GM20000 (cell line): ENCODE measurements at places on chromosomes 3 and 15.

- no peak for DNase-seq
These were observed 65.2 kb downstream of the CERS3 start for GRCh38 chr15:100463515-100463914.

DNA sequence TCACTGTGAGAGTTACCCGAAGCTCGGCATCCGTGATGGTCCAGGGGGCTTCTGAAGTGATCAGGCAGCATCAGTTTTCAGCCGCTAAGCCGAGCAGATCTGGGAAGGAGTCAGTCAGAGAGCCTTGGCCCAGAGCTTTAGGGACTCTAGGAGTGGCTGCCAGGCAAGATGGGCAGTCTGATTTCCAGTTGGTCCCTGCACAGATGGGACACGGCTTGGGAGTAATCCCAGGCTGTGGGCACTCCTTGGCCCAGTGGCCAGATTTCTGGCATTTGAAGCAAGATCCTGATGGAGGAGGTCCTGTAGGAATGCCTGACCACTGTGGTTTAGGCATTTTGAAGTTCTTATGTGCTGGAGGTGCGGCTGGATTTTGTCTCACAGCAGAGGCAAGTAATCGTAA is 10.5 kb upstream of the IP6K2 start:
- no peak for DNase-seq

GRCh38 chr3:189331002-189331418 is 159.2 kb downstream of the TPRG1 start:
- no peak for DNase-seq

DNA sequence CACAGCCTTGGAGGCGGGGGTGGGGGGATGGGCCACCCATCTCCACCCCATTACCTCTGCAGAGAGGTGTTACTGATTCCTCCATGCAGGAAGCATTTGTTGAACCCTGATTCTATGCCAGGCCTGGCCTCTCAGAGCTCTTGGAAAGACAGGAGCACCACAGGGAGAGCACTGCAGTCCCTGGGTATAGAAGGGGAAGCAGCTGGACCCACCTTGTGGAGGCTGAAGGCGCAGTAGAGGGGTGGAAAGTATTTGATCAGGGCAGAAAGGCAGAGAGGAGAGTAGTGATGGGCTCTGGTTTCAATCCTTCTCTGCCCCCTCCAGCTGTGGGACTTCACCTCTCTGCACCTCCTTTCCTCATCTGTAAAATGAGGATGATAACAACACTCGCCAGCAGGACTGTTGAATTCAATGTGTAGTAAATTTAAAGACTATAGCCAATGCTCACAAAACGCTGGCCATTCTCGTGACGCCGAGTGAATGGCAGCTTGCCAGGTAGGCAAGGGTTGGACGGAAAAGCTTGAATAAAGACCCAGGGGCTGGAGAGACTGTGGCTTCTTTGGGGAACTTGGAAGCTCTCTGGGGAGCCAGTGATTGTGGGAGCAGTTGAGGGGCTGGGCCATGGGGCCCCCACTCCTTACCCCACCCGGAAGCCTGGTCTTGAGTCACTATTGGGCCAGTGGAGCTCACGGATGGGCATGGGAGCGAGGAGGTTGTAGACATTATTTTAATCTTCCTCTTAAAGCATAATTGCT is 8.0 kb upstream of the CCDC33 start:
- no peak for DNase-seq

- DNase-seq = peak; percentile 49
These were observed 141.0 kb upstream of the MYRIP start for GRCh38 chr3:39668420-39668819.

DNA sequence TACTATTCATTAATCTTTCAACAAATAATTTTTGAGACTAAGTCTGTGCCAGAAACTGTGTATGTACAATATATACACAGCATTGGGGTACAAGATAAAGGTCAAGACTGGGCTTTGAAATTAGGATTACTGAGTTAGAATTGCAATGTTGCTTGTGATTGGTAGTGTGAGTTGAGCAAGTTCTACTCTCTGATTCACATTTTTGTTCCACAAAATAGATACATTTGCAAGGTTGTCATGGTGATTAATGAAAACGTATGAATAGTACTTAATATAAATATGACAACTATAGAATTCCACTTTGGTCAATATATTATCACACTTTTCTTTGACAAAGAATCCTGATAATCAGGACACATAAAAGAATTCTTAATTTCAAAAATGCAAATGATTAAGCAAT is 314.6 kb downstream of the GBE1 start:
- no peak for DNase-seq

- DNase-seq = no peak
These were observed 254.5 kb upstream of the RORA start for GRCh38 chr15:61483599-61483998.

DNA sequence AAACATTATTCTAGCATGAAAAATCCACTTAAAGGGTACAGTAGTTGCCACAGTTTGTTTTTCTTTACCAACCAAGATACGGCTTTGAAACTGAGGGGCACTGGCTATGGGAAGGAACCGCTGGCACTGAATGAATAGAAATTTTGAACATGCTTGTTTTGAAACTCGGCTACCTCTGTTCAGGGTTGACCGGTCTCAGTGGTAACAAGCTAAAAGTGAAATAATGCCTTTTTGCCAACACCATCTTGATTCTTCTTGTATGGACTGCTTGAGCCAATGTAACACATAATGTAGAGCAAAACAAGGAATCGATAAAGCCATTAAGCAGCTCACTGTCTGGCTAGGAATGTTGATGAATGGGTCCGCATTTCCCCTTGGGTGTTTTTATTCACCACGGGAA is 36.5 kb downstream of the PTPRG start:
- DNase-seq = no peak

DNA sequence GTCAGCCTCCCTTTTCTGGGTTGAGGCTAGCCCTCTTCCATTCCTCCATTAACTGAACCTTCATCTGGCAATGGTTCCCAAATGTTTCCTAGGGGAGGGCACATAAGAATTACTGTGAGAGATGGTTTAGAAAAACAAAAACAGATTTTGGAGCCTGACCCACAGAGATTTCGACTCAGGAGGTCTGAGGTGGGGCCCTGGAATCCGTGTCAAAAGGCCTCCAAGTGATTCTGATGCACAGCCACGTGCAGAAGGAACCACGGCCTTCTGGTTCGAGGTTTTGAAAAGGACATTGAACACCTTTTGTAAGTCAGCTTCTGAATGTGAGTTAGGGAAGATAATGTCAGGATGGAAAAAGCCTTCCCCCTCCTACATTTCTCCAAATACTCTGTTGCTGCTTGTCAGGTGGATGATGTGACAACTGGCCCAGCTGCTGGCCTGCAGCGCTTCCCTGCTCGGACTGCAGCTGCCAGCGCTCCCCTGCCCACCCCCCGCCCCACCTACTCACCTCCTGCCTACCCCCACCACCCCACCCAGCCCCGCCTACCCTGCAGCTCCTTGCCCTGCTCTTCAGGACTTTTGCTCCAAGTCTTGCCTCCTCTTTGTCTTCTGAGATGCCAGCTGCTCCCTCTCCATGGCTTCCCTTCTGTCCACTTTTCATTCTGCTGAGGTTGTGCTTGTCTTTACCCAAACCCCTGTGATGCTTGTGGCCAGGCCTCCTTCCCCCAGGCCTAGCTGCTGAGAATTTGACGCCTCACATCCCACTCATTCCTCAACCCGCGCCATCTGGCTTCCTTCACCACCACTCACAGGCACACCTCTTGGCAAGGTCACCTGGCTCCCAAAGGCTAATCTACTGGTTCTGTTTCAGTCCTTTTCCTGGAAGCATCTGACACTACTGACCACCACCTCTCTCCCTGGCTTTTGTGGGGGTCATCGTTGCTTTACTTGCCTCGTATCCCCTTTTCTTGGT is 6.6 kb downstream of the EHD4 start:
- DNase-seq = no peak

DNA sequence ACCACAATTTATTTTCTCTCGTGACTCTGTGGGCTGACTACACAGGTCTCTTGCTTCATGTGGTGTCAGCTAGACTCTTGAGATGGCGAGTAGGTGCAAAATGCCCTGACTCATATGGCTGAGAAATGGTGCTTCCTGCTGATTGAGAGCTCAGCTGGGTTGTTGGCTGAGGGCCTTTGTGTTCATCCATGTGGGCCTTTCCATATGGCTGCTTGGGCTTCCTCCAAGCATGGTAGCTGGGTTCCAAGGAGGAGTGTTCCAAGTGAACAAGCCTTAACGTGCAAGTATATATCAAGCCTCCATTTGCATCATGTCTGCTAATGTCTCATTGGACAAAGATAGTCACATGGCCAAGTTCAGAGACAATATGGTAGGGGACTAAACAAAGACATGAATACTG is 164.0 kb downstream of the PDCD6IP start:
- no peak for DNase-seq

- no peak for DNase-seq
These were observed 16.9 kb downstream of the FAM43A start for GRCh38 chr3:194702545-194702944.

DNA sequence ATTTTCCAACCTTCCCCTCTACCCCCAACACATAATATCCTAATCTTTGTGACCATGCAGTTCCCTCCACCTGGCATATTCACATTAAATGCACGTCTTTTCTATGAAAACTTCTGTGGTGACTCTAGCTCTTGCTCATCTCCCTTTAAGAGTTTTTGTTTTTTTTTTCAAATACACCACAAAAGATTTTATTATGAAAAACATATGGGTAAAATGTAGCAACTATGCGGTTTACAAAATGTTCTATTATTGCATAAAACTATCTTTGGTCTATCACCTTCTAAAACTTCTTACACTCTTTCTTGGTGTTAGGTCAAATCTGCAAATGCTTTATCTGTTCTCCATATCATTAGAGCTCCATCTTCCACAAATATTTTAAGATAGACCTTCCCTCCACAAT is 38.6 kb upstream of the ADGRG7 start:
- no peak for DNase-seq

- DNase-seq = no peak
These were observed 52.8 kb downstream of the UBE3A start for GRCh38 chr15:25385986-25386385.

DNA sequence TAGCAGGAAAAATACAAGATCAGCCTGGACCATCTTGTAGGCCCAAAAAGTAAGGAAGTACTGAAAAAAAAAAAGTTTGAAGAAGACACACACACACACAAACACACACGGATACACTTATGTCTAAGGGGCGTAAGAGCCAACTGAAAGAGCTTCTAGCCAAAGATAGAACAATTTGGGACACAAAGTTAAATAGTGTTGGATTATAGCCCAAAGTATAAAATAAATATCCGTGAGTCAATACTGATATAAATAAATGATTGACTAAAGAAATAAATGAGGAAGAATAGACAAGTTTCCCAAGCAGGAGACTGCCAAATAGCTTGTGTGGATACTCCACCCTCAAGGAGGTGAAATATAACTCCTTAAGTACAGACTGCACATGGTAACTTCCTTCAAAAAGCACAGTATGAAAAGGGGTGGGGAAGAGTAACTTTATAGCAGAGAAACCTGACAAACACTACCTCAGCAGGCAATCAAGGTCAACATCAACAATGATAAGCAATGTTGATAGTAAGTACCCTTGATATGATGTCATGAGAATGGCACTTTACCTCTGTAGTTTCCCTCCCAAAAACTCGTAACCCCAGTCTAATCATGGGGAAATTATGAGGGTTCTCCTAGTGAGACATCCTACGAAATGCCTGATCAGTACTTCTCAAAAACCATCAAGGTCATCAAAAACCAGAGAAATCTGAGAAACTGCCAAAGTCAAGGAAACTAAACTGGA is 187.3 kb upstream of the ATP11B start:
- no peak for DNase-seq

- peak; percentile 22 for DNase-seq
These were observed 79.2 kb downstream of the SRGAP3 start for GRCh38 chr3:9169956-9170850.

- no peak for DNase-seq
These were observed 52.9 kb downstream of the PGBD4 start for GRCh38 chr15:34154725-34155204.

DNA sequence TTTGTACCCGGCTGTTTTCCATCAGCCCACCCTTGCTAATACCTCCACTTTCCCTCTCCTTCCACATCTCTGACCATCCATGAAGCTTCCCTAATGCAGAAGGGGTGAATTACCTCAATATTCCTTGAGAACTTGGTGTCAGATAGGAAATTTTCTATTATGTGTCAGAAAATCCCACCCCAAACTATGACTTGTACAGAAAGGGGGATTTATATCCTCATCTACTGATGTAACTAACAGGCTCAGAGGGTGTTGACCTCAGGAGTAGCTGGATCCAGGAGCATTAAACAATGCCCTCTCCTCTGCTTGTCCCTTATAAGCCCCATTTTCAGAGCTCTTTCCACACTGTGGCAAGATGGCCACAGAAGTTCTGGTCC is 242.8 kb upstream of the TLE3 start:
- no peak for DNase-seq

DNA sequence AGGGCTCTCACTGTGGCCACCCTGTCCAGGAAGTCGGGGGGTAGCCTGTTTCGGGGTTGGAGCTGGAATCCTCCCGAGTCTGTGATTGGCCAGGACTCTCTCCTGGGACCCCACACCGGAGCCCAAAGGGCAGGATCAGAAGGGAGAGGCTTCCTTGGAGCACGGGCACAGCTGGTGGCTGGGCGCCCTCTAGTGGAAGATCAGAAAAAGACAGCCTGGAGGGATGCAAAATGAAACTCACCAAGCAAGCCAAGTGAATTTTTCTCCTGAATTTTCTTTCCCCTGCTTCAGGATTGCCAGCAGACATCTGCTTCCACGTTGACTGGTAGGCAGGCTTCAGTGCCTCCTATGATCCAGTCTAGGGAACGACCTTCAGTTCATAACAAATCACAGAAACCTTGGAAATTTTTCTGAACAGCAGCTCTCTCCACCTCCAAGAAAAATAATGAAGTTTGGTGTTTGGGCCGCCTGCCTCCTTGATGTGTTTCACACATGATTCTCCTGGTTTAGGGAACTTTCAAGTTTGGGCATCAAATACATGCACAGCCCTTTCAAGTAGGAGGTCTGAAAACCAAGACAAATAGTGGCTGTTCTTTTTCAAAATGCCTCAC is 224.6 kb downstream of the VPS13C start:
- DNase-seq = peak; percentile 62

DNA sequence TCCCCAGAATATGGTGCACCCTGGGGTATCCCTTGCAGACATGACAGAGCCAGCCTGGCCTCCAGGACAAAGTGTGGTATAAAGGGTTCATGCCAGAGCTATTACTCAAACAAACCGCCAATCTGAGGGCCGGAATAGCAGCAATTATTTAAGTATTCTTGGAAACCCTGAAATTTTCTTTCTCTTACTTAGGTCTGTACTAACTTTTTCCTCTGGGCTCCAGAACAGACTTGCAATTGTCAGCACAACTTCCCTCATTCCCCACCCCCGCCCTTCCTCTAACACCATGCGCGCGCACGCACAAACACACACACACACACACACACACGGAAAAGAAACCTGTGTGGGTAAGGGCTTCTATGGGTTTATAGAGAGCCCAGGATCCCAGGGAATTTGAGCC is 56.3 kb downstream of the ISG20 start:
- DNase-seq = no peak

GRCh38 chr15:70650567-70651302 is 112.6 kb downstream of the UACA start:
- no peak for DNase-seq

DNA sequence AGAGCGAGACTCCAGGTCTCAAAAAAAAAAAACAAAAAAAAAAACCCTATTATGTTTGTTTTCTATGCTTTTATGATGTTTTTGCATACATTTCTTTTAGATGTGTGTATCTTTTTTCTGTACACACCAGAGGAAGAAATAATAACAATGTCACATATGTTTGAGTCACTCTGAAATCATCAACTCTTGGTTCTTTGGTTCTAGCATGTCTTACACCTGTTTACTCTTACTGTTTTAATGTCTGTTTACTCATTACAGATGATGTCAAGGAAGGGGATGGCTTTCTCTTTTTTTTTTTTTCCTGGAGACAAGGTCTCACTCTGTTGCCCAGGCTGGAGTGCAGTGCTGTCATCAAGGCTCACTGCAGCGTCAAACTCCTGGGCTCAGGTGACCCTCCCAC is 24.1 kb downstream of the RHOA start:
- DNase-seq = no peak
